HuH-7 (cell line): ENCODE measurements at places on chromosomes 12 and 14.

DNA sequence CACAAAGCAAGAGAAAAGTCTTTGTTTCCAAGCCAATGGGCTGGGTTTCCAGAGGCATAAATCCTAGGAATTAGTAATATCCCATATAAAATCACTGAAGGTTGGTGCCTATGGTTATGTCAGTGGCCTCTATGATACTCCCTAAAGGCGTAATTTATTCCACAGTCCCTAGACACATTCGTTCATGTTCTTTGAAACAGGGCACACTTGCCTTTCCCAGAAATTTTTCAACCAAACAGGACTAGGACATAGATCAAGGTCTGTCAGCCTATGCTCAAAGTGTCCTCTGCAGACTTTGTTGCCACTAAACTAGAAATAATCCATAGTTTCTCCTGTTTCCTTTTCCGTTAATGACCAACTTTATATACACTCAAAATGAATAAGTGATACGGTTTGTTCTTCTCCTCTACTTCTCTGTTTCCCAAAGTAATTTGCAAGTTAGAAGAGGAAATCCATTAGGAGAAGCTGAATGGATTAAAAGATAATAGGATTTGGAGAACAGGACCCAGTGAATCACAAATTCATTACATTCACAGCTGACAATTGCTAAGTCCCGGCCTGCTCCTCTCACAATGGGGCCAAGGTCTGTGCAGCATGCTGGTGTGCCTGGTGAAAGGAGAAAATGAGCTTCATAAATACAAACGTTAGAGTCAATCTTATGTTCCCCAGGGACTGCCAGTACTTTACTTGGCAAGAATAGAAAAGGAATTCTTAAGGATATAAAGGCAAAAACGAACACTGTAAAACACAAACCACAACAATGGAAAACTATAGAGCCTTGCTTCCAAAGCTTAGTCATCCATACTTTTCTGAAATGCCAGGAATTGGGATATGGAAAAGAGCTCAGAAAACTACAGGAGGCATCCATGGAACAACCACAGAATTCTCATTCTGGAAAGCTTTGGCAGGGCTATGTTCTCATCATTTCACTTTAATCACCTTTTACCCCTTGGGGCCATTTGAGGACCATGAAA, 966.2 kb downstream of the NRXN3 start:
- DNase-seq = no peak

DNA sequence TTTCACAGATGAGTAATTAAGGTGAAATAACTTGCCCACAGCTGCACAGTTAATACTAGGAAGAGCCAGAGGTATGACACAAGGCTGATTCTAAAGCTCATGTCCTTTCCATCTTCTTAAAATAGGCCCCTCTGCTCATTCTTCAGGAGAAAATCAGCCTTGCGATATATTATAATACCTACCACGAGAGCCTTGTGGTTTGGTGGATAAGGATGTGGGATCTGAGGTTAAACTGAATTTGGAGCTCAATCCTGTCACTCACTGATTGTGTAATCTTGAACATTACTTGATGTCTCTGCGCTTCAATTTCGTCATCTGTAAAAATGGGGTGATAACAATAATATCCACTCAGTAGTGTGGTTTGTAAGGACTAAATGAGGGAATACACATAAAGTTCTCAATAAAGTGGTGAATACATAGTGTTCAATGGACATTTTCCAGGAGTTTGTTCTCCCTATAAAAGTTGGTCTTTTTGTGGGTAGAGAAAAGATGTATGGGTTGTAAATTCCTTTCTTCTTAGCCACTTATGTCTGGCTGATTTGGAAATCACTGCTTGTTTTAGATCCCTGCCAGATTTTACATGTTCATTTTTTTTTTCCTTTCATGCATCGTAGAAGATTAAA, 25.1 kb upstream of the ATP2B1 start:
- peak; percentile 20 for DNase-seq

- DNase-seq = no peak
Measured at GRCh38 chr12:191541-191940, 22.4 kb downstream of the SLC6A12 start.

GRCh38 chr14:30698463-30698862, 76.3 kb downstream of the SCFD1 start:
- peak; percentile 52 for DNase-seq

DNA sequence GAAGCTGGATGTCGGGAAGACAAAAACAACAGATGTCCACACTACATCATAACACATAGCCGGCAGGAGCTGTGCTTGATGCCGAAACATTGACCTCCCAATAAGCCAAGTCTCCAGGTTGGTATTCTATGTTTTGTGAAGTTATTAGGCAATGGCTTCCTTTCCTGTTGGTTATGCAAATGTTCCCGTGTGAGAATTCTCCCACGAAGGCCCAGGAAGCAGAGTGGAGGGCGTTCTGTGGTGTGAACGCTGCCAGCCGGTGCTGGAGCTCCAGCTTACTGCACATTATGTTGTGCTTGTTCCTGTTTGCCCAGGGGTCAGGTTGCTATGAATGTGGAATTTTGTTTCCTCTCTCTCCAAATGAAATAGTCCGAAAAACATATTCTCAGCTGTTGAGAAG, 156.4 kb upstream of the HMGA2 start:
- DNase-seq = no peak

- DNase-seq = no peak
Measured at GRCh38 chr14:43587183-43587582, 919.9 kb downstream of the FSCB start.

GRCh38 chr12:3596703-3597415, 105.9 kb downstream of the PRMT8 start:
- no peak for DNase-seq

DNA sequence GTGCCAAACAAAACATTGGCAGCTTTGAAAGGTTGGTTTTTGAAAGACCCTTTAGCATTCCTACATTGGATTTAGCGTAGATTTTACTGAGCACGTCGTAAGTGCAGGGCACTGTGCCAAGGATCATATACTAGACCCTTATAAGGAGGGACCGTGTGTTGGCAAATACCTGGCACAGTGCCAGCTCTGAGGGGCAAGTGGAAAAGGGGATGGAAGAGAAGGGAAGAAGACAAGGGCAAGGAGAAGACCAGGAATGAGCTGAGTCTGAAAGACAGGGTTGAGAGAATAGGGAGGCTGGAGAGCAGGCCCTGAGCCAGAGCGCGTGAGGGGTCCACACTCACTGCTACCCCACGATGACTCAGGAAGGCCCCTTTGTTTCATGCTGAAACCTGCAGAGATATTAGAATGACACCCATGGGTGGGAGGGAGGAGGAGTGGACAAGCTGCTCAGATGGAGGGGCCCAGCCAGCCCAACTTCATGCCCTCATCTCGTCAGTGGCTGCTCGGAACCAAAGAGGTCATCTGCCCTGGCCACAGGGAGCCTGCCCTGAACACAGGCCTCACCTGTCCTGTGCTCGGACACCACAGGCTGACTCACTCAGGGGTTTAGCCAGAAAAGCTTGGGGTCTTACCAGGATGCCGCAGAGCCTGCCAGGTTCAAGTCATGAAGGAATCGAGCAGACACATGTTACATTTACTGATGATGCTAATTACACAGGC, 25.0 kb downstream of the RAB35 start:
- no peak for DNase-seq

GRCh38 chr12:109305547-109305946, 3.5 kb downstream of the FOXN4 start:
- no peak for DNase-seq

DNA sequence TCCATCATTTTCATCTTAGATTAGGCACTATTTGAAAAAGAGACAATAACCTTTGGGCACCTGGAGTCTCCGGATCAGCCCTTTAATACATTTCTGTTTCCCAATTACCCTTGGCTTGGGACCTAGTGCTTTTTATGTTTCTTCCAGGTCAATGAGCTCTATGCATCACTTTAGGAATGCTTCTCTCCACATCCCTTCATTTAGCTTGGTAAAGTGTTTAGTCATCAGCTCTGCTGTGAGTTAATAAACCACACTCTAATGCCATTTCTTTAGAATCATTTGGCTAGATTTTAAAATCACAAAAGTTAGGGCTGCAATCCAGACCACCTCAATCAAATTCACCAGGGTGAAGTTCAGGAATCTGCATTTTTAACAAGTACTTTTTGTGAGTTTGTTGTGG, 41.7 kb downstream of the RASSF9 start:
- no peak for DNase-seq

GRCh38 chr12:65655074-65655493, 169.2 kb upstream of the HMGA2 start:
- DNase-seq = no peak

- no peak for DNase-seq
Measured at GRCh38 chr12:44717612-44718011, 158.5 kb downstream of the NELL2 start.

- DNase-seq = no peak
Measured at GRCh38 chr12:91272461-91273063, 89.9 kb upstream of the DCN start.

DNA sequence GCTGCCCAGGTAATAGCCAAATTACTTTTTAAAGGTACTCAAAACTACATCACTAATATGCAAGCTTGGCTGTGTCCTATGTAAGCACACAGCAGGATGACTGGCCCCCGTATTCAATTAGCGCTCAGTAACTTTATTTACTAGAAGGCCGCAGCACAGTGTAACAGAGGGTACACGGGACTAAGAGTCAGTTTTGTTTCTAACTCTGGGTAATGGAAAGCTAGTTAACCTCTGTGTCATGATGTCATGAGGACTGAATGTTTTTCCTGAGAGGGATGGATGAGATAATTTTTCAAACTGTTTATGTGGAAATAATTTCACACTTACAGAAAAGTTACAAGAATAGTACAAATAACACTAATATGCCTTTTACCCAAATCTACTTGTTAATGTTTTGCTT, 27.1 kb downstream of the GALNT4 start:
- DNase-seq = no peak

DNA sequence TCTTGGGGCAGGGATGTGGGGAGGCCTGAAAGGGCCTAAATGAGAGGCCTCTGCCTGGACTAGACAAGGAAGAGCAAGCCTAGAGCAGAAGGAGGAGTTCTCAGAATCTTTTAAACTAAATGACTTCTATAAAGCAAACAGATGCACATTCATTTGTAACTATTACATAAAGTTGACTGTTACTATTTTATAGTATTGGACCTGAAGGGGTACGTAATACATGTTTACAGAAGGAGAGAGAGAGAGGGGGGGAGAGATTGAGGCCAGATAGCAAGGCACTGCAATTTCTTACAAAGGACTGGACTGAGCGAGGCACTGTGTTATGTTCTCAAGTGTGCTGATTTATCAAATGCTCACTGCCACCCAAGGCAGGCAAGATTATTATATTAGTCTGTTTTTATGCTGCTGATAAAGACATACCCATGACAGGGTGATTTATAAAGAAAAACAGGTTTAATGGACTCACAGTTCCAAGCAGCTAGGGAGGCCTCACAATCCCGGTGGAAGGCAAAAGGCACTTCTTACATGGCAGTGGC, 215.8 kb upstream of the NOS1 start:
- DNase-seq = no peak

- no peak for DNase-seq
Measured at GRCh38 chr14:68225321-68225720, 405.7 kb downstream of the RAD51B start.

DNA sequence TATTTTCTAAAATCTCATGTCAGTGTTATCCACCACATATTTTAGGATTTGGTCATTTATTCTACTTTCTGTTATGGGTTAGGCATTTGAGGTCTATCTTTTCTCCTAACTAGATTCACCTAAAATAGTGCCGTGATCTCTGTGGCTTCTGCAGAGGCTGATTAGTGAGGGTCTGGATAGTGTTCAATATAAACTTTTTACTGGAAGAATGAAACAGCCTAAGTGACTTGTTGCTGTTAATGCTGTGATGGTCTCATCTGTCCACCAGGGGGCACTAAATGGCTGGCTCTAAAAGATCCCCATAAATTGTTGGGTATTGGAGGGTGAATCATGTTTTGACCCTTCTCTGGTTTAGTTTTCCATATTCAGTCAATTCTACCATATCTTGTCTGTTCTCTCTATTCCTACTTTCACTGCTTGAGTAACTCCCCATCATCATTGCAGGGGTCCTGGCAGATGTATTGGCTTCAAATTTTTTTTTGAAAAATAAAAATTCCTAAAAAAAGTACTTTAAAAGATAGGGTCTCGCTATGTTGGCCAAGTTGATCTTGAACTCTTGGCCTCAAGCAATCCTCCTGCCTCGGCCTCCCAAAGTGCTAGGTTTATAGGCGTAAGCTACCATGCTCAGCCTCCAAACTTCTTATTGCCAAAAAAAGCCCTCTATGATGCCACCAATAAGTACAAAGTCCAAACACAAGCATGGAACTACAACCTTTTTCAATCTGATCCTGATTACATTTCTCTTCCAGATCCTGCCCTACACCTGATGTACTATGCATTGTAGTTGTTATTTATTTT, 6.9 kb downstream of the PABPN1 start:
- peak; percentile 83 for DNase-seq

DNA sequence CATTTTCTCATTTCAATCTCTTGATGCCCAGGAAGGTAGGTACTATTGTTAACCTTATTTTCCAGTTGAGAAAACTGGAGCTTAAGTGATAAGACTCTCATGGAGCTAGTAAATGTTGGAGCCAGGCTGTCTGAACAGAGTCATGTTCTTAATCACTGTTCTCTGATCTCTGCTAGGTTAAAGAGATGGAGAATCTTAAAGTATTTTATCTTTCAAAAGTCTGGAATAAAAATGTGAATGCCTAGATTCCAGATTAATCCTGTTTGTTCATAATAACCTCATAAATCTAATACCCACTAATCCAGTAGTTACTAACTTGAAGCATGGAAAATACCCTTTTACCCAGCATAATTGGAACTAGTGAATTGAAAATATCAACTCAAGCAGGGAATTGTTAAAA, 341.0 kb upstream of the RGS6 start:
- DNase-seq = no peak

DNA sequence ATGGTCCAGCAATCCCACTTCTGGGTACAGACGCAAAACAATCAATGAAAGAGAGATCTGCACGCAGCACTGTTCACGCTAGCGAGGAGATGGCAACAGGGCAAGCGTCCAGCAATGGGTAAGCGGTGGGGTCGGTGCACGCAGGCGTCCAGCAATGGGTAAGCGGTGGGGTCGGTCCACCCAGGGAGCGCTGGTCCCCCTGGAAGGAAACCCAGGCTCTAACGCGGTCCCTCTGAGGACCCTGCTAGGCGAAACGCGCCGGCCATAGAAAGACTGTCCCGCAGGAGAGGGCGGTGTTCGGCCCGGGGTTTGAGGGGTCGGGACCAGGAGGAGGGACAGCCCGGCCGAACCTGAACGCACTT, 618 bp upstream of the PGAM5 start:
- no peak for DNase-seq

GRCh38 chr12:1533205-1533601, 61.2 kb downstream of the FBXL14 start:
- no peak for DNase-seq

DNA sequence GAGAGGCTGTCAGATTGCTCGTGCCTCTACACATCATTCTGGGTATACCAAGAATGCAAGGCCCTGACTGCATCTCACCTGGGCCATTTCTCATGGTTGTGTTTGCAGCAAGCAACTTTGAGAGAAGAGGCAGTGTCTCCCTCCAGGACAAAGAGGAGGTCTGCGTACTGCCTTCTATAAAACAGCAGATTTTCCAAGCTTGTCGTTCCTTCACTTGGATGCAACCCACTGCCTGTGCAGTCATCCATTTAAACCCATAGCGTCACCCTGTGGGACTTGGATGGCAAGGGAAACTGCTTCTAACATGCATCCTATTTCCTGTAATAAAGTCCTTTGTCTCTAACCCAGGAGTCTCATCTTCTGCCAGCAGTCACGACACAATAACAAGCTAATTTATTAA, 1.3 kb downstream of the POMT2 start:
- DNase-seq = no peak

GRCh38 chr14:88815980-88816379, 8.5 kb upstream of the TTC8 start:
- DNase-seq = no peak

GRCh38 chr12:6927379-6928021, at the start of gene ATN1:
Gene ATN1, plus strand, starts transcription at chr12:6927959. Its CDS starts 6,043 bp downstream, at chr12:6934002.
- peak; percentile 75 for DNase-seq
